Activated CD4-positive, alpha-beta memory T cell treated with anti-CD3 and anti-CD28 coated beads, Interleukin-2, amount 10 ng/mL, durations not matched to agents 7 days and 5 days (primary cell): ENCODE measurements at places on chromosomes 3 and 15. TPM values are rescaled to one million over a fixed set of nuclear protein-coding genes. Genes with fewer than 3 reads are reported as not detected.

Gene GOLGA8T
- not detected for total RNA-seq

Gene INAFM2
- 8.9 TPM for total RNA-seq

Gene POPDC2
- total RNA-seq, result 3.2 TPM

Gene MED12L
- 1.6 TPM for total RNA-seq

Gene SLC12A8
- total RNA-seq, result 1.3 TPM

Gene PTH1R
- not detected for total RNA-seq

Gene TMEM207
- not detected for total RNA-seq

Gene ARGFX
- total RNA-seq, result not detected

Gene GABRG3
- not detected for total RNA-seq

Gene FOXL2NB
- total RNA-seq, result not detected

Gene HYAL3
- total RNA-seq, result 13.9 TPM

Gene RPSA
- 1,384 TPM for total RNA-seq

Gene CNTN3
- not detected for total RNA-seq

Gene GPR27
- 3.0 TPM for total RNA-seq

Gene FEZF2
- not detected for total RNA-seq

Gene CYP1A2
- not detected for total RNA-seq

Gene BLM
- total RNA-seq, result 59.4 TPM

Gene KLHL40
- not detected for total RNA-seq

Gene AP3B2
- total RNA-seq, result not detected

Gene EFHB
- total RNA-seq, result not detected

Gene WDR93
- total RNA-seq, result not detected

Gene TGM5
- total RNA-seq, result 0.28 TPM

Gene PLSCR2
- total RNA-seq, result not detected

Gene CLDN16
- total RNA-seq, result not detected

Gene FLNB
- total RNA-seq, result 37.9 TPM

Gene ISLR2
- not detected for total RNA-seq

Gene PLSCR4
- 0.20 TPM for total RNA-seq

Gene TMCO5A
- not detected for total RNA-seq

Gene CHAC1
- total RNA-seq, result 20.3 TPM

Gene MYO5C
- total RNA-seq, result 1.3 TPM

Gene ZNF385D
- total RNA-seq, result not detected

Gene ITPKA
- total RNA-seq, result 0.48 TPM

Gene CCDC54
- total RNA-seq, result not detected

Gene LINGO1
- not detected for total RNA-seq

Gene RARB
- not detected for total RNA-seq

Gene DGKG
- 0.58 TPM for total RNA-seq

Gene GPR176
- 0.13 TPM for total RNA-seq

Gene C2CD4B
- 0.23 TPM for total RNA-seq

Gene CHRNA7
- not detected for total RNA-seq

Gene CHRM5
- total RNA-seq, result not detected

Gene ACOX2
- not detected for total RNA-seq

Gene LNP1
- 1.9 TPM for total RNA-seq

Gene PRSS50
- not detected for total RNA-seq

Gene KCNMB3
- total RNA-seq, result 1.3 TPM

Gene C3orf70
- not detected for total RNA-seq

Gene IQCH
- 0.78 TPM for total RNA-seq

Gene ATP10A
- total RNA-seq, result 35.8 TPM

Gene CSPG5
- total RNA-seq, result 0.30 TPM

Gene SAMMSON
- not detected for total RNA-seq

Gene MTHFS
- 20.2 TPM for total RNA-seq

Gene TMED3
- total RNA-seq, result 34.8 TPM

Gene CAMKV
- total RNA-seq, result not detected

Gene AQP9
- not detected for total RNA-seq

Gene CMTM7
- 47.3 TPM for total RNA-seq

Gene GABRR3
- total RNA-seq, result not detected

Gene KATNBL1
- total RNA-seq, result 40.5 TPM
